ENCODE measurements at places on chromosomes 11 and 22.

DNA sequence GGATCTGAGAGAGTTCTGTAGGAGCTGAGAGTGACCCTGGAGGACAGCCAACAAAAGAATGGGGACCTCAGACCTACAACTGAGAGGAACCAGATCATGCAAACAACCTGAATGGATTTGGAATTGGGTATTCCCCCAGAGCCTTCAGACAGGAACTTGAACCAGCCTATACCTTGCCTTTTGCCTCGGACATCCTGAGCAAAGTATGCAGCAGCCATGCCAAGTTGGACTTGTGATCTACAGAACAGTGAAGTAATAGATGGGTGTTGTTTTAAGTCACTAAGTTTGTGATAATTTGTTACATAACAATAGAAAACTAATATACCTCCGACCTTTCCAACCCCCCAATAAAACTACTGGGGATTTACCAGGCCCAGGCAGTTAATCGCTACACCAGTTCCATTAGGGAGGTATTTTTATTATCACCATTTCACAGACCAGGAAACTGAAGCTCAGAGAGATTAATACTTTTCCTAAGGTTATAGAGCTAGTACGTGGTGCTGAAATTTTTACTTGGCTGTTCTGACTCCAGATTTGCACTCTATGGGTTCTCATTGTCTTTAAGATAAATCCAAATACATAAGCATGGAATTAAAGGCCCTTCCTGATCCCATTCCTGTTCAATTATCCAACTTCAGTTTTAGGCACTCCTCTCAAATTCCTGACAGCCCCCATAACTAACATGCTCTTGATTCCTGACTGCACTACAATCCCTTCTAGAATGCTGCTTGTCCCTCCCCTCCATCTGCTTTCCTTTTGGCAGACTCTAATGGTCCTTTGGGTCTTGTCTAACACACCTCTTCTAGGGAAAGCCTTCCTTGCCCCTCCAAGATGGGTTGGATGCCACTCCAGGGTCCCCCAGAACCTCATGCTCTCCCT lies 1.7 kb upstream of the RASSF10 start:
- DNase-seq, result no peak

DNA sequence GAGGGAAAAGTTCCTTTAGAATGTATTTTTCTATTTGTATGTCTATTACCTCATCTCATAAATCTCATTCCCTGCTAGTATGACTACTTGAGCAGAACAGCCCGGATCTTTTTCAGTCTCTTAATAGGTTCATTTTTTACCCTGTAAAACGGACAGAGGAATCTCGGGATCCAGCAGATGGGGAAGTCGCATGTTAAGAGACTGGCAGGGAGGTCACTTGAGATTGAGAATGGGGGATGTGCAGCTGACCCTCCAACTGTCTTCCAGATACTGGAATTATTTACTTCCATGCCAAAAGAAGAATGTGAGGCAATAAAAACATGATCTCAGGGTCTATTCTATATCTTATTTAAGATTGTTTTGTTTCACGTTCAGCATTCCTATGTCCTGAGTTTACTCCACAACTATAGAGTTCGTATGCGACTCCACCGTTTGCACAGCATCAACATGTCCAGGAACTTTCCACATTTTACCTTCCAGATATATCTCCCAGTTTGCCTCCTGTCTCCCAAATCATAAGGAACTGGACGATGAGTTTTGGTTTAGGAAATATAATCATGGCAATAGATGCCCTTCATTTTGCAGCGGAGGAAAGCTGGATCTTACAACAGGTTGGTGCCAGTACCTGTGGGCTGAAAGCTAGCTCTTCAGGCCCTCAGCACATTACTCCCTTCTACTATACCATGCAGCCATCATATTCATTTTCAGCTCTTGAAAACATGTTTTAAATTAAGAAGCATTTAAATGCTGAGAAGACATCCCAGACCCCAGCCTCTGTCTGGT lies 181.5 kb downstream of the MAML2 start:
- DNase-seq, result no peak

GRCh38 chr22:21443057-21443734 lies 24.0 kb upstream of the TMEM191C start:
- DNase-seq, result no peak

- DNase-seq, result no peak
Measured at GRCh38 chr11:128835741-128836430, 31.2 kb downstream of the KCNJ1 start.

GRCh38 chr22:44452531-44453420 lies 45.3 kb downstream of the RTL6 start:
- no peak for DNase-seq

- no peak for DNase-seq
Measured at GRCh38 chr11:74465291-74465708, 2.0 kb downstream of the KCNE3 start.

DNA sequence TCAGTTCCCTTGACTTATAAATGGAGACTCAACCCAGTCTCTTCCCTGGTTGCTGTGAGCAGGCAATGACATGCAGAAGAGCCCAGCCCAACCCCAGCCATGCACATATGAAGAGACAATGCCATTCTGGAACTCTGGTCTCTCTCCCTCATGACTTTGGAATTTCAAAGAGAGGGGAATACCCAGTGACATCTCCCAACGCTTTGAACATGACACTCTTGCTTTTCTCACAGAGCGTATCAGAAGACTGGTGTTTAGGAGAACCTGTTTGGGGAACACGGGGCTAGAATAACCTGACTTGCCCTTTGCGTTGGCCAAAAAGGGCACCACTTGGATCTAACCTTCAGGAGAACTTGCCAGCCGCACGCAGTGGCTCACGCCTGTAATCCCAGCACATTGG lies 12.9 kb downstream of the RANGAP1 start:
- no peak for DNase-seq

DNA sequence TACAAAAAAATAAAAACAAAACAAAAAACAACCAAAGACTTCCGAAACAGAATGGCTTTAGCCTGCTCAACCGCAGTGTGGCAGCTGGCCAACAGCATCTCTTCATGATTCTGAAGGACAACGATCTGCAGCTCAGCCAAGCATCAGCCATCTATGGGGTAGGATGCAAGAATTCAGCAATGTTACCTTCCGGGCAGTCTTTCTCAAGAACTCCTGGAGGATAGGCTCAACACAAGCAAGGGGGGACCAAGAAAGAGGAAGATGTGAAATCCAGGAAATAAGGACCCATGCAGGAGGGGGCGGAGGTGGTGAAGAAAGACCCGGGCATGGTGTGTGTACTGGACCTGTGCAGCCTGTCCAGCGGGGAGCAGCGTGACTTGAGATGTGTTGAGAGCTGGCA lies 3.5 kb upstream of the TSPO start:
- DNase-seq, result no peak

All from occipital lobe (tissue), 3 donors.